NCI-H1436 (cell line): ENCODE measurements at places on chromosomes 4 and X.
A peak's percentile ranks its signal among the peaks of the same experiment; 100 is the strongest.

- no peak for DNase-seq
These were observed 65.0 kb downstream of the INPP4B start for GRCh38 chr4:142781114-142781513.

DNA sequence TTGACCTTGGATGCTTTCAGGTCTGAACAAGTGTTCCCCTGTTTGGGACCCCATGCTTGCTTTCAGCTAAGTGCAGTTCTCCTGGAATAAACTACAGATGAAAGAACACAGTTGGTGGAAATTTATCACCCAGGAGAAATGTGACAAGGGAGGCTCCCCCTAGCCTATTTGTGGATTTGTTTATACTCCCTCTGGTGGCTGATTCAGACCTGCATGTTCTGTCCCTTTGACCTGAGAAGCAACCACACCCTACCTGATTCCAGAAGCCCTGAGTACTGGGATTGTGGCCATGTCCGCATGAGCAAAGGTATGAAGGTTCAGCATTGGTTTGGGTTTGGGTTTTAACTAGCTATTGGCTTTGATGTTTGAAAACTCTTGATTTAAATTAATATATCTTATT lies 440.9 kb downstream of the MID1IP1 start:
- peak; percentile 7 for DNase-seq

DNA sequence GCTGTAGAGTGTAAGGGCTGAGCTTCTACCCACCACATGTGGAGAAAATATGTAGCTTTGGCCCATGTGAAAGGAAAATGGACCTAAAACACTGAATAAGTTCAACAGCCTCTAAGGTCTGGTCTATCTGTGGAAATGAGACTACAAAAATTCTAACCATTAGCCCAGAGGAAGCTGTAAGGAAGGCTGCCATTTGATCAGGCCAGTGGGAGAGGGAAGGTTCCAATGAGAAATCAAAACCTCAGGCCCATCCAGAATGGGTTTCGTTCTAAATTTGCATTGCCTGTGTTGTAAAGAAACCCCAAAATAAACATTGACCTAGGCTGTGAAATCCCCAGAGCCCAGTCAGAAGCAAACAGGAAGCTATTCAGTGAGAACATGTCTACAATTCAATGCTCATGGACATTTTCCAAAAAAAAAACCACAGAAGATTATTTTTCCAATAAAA lies 320.4 kb upstream of the SLC7A11 start:
- DNase-seq = no peak

DNA sequence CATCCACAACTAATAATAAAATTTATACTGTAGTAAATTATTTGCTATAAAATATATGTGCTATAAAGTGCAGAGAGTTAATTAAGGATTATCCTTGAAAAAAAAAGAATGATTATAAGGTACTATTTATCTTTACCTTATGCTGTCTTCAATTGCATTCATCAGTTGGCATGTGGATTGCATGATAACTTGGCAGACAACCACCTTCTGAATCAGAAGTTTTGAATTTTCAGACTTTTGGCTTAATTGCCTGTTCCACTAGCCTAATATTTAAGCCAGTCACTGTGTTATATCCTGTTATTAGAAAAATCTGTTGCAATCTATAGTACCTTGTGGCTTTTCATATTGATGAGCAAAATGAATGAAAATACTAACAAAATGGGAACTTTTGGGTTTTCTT lies 1040.3 kb upstream of the PCDH10 start:
- DNase-seq = no peak

DNA sequence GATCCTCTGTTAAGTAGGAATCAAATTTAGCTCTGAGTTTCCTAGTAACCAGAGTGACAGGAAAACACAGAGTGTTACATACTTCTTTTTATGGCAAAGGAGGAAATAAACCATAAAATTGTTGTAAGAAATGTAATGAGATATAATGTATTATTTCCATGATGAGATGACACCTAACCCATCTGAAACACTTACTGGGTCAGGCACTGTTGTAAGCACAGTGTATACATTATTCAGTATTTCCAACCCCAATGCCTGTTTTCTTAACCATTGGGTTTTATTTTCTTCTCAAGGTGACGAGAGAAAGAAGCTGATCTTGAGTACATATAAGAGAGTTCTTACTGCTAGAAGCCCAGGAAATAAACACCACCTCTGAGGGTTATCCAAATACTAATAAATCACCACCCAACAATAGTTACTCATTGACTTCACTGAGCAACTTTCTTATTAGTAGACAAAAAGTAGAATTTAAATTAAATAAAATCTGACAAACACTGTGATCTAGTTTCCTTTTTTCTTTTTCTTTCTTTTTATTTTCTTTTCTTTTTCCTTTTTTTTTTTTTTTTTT lies 4.2 kb upstream of the ENAM start:
- no peak for DNase-seq

- no peak for DNase-seq
These were observed 74.9 kb downstream of the NYX start for GRCh38 chrX:41522081-41522480.

GRCh38 chr4:139935911-139936310 lies 218.1 kb downstream of the MAML3 start:
- DNase-seq = no peak

GRCh38 chrX:37075892-37076595 lies 67.9 kb downstream of the FAM47C start:
- no peak for DNase-seq

GRCh38 chr4:156798438-156798837 lies 173.2 kb downstream of the PDGFC start:
- DNase-seq = no peak

GRCh38 chrX:16603822-16604221 lies 46.1 kb upstream of the S100G start:
- no peak for DNase-seq

DNA sequence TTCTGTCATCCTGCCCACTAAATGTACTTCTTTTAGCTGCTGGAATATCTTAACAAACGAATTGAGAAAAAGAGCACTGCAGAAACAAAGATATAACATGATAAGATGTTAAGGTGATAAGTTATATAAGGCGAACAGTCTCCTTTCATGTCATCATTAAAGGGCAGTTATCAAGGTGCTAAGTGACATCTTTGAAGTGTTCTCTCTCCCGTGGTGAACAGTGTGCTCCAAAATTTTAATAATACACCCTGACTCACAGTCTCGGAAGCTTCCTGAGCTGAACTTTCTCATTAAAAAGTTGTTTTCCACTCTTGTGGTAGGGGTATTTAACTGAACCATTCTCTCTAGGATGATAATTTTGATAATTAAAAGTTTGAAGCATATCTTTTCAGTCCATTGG lies 61.6 kb downstream of the PLS3 start:
- DNase-seq = no peak
